CD4-positive, alpha-beta T cell treated with Interleukin-6 at 100 ng/mL for 8 hours (primary cell): ENCODE measurements at places on chromosomes 1 and 21.

GRCh38 chr1:214525535-214526019 lies 25.8 kb downstream of the PTPN14 start:
- no peak for DNase-seq

DNA sequence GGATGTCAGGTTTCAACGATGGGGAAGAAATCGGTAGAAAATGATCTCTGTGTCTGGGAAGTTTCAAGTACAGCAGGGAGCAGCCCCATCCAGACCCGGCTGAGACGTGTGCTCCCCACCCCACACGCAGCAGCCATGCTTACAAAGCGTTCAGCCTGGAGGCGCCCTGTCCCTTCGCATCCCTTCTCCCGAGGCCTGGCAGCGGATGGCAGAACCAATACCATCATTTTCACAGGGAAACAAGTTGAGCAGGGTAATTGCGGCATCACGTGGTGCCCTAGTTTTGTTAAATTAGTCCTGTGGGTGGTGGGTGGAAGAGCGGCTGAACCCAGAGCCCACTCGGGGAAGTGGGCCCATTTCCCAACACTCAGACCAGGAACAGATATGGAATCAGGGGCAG lies 23.9 kb downstream of the KCNAB2 start:
- DNase-seq = no peak

- no peak for DNase-seq
Observed at GRCh38 chr21:16186742-16187141, 457.0 kb downstream of the USP25 start.

DNA sequence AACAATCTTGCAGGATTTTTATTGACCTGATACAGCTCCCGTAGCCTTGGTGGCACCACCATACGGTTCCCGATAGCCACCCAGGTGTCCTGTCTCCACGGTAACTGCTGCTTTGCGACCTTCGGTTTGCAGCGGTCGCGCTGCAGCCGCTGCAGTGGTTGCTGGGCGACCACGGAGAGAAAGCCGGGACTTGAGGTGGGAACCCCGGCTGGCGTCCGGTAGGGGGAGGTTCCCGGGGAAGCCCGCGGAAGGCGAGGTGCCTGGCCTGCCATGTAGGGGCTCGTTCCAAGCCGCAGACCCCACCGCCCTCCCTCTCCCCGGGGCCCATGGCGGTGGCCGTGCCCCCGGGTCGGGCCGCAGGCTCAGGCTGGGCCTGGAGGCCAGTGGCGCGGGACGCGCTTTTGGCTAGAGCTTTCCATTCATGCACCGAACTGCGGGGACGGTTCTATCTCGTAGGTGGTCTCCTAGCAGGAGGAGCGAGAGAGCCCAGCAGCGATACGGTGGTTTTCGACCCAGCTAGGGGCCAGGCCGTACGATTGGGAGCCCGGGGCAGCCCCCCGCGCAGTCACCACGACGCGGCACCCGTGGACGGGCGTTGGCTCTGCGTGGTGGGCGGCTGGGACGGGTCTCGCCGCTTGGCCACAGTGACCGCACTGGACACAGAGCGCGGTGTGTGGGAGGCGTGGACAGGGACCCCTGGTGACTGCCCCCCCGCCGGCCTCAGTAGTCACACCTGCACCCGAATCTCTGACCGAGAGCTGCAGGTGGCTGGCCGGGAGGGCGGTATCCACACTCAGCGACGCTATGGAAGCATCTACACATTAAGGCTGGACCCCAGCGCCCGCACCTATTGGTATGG lies at the start of gene KLHDC9:
Gene KLHDC9 (plus strand): TSS at position 152 of the 859 bp plus-strand sequence. CDS start 175 bp downstream, at position 327.
- DNase-seq = peak; percentile 72

- DNase-seq = peak; percentile 54
Observed at GRCh38 chr1:198699167-198700015, 60.6 kb downstream of the PTPRC start.

DNA sequence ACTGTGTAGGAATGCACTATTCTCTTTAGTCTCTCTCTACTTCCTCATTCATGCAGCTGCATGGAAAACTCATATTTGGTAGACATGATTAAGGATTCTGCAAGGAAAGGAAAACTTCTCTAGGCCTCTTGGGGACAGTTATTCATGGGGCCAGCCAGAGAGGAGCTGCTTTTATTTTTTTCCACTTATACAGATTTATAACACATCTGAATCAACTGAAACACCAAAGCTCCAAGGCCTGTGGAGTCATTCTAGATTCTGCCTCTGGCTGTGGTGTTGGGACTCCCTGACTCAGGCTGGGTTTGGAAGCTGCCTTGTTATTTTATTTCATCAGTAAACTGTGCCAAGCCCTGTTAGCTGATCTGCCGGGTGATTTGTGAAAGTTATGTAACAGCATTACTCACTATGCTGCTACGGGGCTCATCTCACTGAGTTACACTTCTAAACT lies 83.9 kb upstream of the EDEM3 start:
- peak; percentile 3 for DNase-seq

- DNase-seq = no peak
Observed at GRCh38 chr1:197170538-197170937, 24.1 kb upstream of the ASPM start.

DNA sequence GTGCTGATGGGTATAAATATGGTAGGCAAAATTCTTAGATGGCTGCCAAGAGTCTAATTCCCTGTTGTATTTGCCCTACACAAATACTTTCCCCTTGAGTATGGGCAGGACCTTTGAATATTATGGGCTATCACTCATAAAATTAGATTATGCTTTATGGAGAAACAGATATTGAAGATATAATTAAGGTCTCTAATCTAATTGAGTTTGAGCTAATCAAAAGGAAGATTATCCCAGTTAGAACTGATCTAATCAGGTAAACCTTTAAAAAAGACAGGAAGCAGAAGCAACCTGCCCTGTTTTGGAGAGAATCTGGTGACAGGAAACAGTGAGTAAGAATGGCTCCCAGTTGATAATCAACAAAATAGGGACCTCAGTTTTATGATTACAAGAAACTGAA lies 609.0 kb upstream of the PRMT6 start:
- no peak for DNase-seq

DNA sequence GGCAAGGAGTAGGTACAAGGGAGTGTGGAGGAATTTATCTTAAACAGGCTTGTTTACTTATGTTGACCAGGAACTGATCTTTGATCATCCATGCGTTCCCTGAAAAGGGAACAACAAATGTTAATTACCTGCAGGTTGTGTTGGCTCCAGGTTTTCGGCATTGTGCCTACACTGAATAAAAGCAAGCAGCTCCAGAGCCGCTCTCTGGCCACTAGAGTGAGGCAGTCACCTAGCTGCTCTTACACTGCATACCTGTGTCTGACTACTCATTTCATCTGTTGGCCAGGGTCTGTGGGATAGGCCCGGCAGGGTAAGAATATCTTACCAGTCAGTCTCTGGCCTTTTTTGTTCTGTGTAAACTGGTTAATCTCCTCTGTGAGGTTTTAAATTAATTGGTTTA lies 183.6 kb downstream of the HFM1 start:
- no peak for DNase-seq

- DNase-seq = no peak
Observed at GRCh38 chr1:167551362-167551761, 2.2 kb downstream of the CREG1 start.

- DNase-seq = no peak
Observed at GRCh38 chr1:192489748-192490147, 85.8 kb upstream of the RGS1 start.

- DNase-seq = no peak
Observed at GRCh38 chr1:240739754-240740153, 127.8 kb upstream of the GREM2 start.

DNA sequence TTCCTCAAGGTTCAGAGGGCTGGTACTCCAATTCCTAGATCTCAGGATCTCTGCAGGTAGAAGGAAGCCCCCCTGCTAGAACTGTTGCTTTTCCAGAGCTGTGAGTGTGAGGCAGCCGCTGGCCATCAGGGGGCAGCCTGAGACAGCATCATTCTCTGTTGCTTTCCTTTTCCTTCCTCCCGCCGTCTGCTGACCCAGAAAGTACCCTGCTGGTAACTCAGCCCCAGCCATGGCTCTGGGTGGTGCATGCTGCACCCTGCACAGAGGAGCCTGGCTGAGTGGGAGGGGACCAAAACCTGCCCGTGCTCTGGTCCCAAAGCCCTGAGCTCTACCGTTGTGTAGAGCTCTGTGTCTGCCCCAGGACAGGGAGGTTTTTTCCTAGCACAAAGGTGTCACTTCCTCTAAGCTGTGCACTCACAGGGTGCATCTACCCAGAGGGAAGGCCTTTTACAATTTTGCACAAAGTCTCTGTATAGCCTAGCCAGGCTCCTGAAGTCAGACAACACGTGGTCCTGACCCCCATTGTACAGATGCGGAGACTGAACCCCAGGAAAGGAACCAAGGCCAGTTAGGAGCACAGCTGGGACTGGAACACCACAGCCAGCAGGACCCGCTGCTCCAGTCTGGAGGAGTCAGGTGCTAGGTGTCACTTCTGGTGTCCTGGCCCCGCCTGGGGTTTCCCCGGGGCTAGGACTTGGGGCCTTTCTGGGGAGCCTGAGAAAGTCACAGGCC lies 5.6 kb upstream of the FAM131C start:
- peak; percentile 68 for DNase-seq

DNA sequence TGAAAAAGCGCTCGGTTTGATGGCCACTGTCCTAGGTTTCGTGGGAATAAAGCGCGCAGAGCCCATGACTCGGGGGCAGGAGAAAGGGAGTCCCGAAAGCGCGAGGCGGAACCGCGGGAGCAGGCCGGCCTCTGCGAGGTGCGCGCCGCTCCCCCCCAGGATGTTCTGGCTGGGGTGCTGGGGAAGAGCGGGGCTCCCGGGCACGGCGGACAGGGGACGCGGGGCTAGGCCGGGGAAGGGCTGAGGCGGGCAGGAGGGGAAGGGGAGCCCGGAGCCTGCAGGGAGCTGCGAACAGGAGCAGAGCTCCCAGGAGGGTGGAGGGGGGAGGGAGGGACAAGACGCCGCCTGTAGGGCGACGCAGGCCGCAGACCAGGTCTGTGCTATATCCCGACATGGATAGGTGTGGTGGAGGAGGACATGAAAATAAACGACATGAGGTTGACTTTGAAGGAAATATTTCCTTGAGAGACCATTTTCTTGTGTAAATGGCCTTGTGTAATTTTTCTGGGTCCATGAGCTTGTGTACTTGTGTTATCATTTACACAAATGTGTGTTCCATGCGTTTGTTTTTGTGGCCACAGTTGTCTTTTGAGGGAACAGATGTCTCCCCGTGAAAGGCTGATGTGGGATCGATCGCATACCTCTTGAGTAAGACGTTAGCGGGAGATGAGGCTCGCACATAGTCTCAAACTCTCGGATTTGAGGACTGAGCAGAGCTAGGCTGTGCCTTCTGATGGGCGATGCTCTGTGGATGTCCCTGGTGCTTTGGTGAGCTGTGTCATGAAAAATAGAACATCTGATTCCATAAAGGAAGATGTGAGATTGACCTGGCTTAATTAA lies 1.3 kb downstream of the PCNT start:
- peak; percentile 17 for DNase-seq

GRCh38 chr1:79304131-79304530 lies 297.6 kb upstream of the ADGRL4 start:
- no peak for DNase-seq

GRCh38 chr1:79353224-79353623 lies 346.7 kb upstream of the ADGRL4 start:
- no peak for DNase-seq

GRCh38 chr1:35453031-35453430 lies 104.2 kb downstream of the KIAA0319L start:
- no peak for DNase-seq

GRCh38 chr1:1171546-1172340 lies 1.9 kb upstream of the TTLL10 start:
- no peak for DNase-seq

DNA sequence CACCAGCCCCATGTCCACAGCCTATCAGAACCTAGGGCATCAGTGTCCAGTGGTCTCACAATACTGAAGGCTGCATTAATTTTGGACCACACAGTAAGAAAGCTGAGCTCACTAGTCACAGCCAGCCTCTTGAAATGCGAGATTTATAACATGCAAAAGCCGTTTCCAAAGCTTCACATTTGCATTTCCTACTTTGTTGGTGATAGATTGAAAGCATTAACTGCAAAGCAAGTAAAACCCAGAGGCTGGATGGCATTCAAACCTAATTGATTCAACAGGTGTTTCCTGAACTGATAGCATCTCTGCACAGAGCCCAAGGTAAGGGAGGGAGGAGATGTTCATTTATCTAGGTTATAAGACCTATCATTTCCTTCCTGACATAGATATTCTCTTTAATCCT lies 410.1 kb downstream of the OMA1 start:
- no peak for DNase-seq

GRCh38 chr1:94094469-94095111 lies 26.4 kb downstream of the ABCA4 start:
- no peak for DNase-seq
